NCI-H2171 (cell line): ENCODE measurements at places on chromosomes 16 and 17.

DNA sequence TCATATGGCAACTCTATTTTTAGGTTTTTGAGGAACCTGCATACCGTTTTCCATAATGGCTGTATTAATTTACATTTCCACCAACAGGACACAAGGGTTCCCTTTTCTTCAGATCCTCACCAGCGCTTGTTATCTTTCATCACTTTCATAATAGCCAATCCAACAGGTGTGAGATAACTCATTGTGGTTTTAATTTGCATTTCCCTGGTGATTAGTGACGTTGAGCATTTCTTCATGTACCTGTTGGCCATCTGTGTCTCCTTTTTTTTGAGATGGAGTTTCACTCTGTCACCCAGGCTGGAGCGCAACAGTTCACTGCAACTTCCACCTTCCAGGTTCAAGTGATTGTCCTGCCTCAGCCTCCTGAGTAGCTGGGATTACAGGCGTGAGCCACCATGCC, 36.2 kb upstream of the ABCC3 start:
- peak; percentile 25 for DNase-seq

DNA sequence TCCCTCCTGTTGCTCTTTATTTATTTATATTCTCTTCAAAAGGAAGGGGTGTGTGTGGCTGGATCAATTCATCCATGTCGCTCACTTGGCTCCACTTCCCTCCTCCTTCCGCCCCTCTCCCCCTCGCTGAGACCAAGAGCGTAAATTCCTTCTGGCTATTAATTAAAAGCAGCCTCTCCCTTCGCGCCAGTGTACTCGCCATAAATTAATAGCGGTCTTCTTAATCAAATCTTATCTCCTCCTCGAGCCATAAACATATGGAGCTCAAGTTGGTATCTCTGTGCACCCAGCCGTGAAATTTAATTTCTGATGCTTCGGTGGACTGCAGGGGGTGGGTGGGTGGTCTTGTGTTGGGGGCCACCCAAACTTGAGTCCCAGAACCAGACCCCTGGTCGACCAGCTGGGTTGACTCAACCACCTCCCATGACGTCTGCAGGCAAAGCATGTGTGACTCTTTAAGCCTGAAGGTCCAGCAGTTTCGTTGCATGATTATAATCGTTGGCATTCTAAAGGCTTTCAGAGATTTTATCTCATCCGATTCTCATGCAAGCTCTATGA, 57.9 kb downstream of the SDK2 start:
- DNase-seq = no peak

GRCh38 chr17:79515646-79516571, 94.9 kb downstream of the RBFOX3 start:
- no peak for DNase-seq

DNA sequence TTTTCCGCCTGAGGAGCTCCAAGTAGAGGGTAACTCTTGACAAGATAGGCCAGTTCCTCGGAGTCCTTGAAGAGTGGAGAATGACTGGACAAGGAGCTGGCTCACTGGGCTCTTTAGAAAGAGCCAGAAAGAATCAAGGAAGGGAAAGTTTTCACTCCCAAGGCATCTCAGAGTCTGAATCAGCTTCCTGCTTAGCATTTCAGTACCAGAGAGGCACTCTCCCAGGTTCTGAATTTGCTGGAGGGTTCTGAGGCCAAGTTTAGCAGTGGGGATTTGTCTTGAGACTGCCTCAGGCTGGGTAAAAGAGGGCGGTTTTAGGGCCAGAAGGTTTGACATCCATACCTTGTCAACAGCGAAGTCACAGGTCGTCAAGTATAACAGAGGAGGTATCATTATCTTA, 25.5 kb downstream of the GP2 start:
- DNase-seq = no peak

DNA sequence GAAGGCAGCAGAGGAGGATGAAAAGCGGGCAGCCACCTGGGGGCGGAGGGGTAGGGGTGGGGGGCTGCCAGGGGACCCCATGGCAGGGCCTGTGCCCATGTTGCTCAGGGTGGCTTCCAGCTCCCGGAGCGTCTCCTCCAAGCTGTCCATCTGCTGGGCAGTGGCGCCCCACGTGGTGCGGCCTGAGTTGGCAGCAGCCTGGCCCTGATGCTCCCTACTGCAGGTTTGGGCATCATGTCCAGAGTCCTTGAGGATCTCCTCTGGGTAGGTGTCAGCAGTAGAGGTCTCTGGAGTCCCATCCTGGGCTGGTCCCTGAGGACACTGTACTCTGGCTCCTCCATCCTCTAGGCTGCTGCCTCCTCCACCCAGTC, 60.9 kb downstream of the SRCIN1 start:
- DNase-seq = no peak

DNA sequence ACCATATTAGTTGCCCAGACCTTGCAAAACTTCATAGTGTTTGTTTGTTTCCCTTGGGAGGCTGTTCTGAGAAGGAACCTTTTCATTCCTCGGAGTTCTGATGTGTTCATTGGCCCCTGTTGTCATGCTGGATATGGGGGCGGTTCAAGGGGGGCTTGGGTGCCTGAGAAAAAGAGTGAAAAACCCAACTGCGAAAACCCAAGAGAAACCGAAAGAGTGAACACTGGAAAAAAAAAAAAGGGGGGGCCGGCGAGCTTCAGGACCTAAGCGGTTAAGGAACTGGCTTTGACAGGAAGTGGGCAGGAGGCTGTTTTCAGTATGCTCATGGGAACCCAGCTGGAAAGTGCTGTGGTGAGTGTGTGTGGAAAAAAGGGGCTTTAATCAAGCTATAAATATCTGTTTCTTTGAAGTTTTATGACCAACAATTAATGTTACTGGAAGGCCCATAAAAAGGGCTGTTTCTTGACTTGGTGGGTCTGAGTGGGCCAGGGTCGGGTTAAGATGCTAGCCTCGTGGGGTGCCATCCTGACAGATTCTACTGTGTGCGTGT, 510.7 kb downstream of the MAF start:
- DNase-seq = no peak

GRCh38 chr16:49340466-49340865, 33.1 kb upstream of the C16orf78 start:
- DNase-seq = no peak

DNA sequence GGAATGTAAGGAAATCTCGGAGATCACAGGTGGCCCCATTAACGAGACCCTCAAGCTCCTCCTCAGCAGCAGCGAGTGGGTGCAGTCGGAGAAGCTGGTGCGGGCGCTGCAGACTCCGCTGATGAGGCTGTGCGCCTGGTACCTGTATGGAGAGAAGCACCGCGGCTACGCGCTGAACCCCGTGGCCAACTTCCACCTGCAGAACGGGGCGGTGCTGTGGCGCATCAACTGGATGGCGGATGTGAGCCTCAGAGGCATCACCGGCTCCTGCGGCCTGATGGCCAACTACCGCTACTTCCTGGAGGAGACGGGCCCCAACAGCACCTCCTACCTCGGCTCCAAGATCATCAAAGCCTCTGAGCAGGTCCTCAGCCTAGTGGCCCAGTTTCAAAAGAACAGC, 16.2 kb downstream of the MLYCD start:
- DNase-seq = no peak

DNA sequence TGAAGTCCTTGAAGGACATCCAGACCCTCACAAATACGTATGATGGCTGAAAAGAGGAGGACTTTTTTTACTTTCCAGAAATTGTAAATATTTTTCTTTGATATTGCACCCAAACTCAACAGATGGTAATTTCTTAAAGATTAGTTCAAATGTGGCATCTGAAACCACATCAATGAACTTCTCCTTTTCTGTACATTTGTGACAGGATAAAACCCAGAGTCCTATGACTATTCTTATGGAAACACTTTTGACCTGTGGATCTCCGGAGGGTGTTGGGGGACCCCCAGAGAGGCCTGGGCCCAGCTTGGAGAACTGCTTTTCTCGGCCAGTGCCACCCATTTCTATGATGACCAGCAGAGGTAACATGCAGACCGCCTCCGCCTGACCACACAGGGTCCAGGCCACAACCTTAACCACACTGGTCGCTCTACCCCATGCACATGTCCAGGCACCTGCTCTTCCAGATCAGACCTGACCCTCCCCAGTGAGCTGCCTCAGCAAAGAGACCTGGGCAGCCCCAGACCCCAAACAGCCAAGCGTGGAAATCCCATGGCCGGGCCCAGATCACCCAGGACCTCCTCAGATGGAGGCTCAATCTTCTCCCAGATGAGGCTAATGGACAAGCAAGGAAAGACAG, 22.7 kb downstream of the RPH3AL start:
- no peak for DNase-seq

GRCh38 chr17:37025238-37025637, 76.5 kb downstream of the AATF start:
- no peak for DNase-seq

GRCh38 chr17:274902-275301, 77.7 kb downstream of the RPH3AL start:
- no peak for DNase-seq

DNA sequence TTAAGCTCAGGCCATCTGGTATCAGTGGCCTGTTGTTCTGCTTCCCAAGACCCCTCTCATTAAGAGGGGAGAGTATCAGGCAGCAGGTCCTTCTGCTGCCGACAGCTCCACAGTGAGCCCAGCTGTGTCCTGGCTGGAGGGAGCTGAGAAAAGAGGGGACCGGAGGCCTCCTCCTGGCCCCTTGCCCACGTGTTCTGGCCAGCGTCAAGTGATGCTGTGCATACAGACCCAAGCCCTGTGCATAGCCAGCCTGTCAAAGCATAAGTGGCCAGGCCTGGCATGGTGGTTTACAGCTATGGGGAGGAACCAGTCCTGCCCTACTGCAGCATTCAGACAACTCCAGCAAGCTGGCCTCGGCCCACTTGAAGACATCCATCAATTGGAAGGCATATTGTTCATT, 48.0 kb downstream of the ABCC6 start:
- no peak for DNase-seq

- DNase-seq = no peak
Measured at GRCh38 chr16:70663524-70664324, 17.4 kb downstream of the IL34 start.
